Sciatic nerve (tissue), 2 donors: ENCODE measurements at places on chromosomes 1 and 21. TPM values are rescaled to one million over a fixed set of nuclear protein-coding genes. Genes with fewer than 3 reads are reported as not detected.

DNA sequence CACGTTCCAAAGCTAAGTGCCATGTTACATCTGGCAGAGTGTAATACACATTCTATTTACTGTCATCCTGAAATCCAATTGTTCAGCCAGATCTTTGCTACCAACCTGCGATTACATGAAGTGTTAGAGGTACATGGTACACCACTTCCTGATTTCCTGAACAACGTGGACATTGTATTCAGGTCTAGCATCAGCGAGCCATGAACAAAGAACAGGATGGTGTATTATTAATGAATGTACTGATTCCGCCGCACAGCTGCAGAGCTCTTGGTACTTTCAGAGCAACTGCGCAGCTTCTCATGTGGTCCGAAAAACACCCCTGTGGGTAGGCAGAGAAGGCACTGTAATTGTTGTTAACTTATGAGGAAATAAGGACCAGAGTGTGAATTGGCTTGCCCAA lies 511.4 kb downstream of the AJAP1 start:
- no peak for DNase-seq

GRCh38 chr1:211033921-211034525 lies 99.9 kb downstream of the KCNH1 start:
- DNase-seq, result no peak

GRCh38 chr1:185463011-185463410 lies 146.0 kb upstream of the IVNS1ABP start:
- no peak for DNase-seq

DNA sequence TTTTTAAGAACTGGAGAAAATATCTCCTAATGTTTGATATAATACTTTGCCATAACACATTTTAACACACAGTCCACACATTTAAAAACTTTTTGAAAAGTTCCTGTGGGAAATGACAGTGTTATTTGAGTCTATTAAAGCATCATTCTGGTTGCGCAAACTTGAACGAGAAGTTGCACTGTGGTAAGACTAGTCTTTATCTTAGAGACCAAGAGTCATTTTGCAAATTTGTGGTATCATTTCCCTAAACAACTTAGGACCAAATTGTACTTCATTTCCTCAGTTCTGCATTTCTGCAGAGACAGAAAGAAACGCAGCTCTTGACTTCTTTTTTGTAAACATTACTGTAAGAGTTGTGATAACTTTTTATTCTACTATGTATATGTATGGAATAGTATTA lies at the start of gene RGS18:
Gene RGS18, plus strand, starts transcription at position 282 of the 400 bp plus-strand sequence. CDS start 176 bp downstream, outside the sequence.
- DNase-seq, result no peak

- no peak for DNase-seq
Observed at GRCh38 chr1:211133393-211133835, 534 bp downstream of the KCNH1 start.

The KRTAP8-1 gene
- not detected for total RNA-seq

- no peak for DNase-seq
Observed at GRCh38 chr1:118927427-118928187, 60.5 kb downstream of the TBX15 start.

GRCh38 chr21:37145635-37146111 lies 72.6 kb downstream of the TTC3 start:
- DNase-seq, result no peak

The ERICH3 gene
- 0.45 TPM for total RNA-seq

- no peak for DNase-seq
Observed at GRCh38 chr1:10510520-10511493, 36.1 kb downstream of the PEX14 start.

The NTMT2 gene
- not detected for total RNA-seq
